ENCODE measurements at places on chromosomes 2 and 18.

- no peaks in the 10 kb centered on the region for H3K36me3 ChIP-seq
- peaks cover 8% of the 10 kb centered on the region for H3K4me1 ChIP-seq
- no peak overlapping the region for H3K27ac ChIP-seq
Observed at GRCh38 chr2:65377556-65378192, 54.7 kb downstream of the SPRED2 start.

- no peak overlapping the region for H3K27ac ChIP-seq
- no peaks in the 10 kb centered on the region for H3K4me1 ChIP-seq
- DNase-seq: no peak
- H3K36me3 ChIP-seq: no peaks in the 10 kb centered on the region
- no peaks in the 10 kb centered on the region for H3K27me3 ChIP-seq
- H3K4me3 ChIP-seq: no peak overlapping the region
Observed at GRCh38 chr2:157809212-157809611, 66.9 kb downstream of the ACVR1 start.

DNA sequence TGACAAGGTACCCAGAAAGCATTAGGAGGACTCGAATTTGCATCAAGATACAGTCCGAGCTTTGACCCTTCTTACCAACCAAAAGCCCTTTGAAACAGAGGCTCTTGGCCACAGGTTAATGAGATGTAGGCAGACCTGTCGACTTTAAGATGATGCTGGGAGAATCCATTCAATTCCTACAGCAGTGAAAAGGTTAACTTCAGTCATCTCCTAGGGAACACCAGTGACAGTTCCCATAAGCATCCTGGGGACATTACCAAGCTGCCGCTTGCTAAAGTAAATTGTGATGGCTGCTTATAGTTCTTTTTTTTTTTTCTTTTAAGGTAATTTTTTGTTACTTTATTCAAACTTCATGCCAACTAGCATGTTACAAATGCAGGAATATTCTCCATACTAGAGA, 379.3 kb downstream of the SOX11 start:
- no peak overlapping the region for H3K27ac ChIP-seq
- no peak overlapping the region for H3K4me3 ChIP-seq
- no peaks in the 10 kb centered on the region for H3K27me3 ChIP-seq
- H3K36me3 ChIP-seq: no peaks in the 10 kb centered on the region
- DNase-seq: no peak

DNA sequence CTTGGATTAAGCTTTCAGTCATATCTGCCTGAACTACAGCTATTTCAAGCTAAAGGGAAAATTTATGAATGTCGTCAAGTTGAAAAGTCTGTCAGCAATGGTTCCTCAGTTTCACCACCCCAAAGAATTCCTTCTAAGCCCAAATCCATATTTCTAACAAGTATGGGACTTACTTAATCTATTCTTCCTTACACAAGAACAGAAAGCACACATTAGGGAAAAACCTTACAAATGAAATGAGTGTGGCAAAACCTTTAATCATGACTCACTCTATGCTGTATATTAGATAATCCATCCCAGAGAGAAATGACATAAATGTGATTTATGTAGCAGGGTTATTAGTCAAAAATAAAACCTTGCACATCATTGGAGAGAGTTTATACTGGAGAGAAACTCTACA, 78.9 kb downstream of the RAB31 start:
- DNase-seq: no peak
- H3K4me3 ChIP-seq: no peak overlapping the region
- no peaks in the 10 kb centered on the region for H3K4me1 ChIP-seq
- no peaks in the 10 kb centered on the region for H3K36me3 ChIP-seq
- H3K27me3 ChIP-seq: peaks cover 30% of the 10 kb centered on the region
- no peak overlapping the region for H3K27ac ChIP-seq

GRCh38 chr2:51789918-51790317, 758.0 kb upstream of the NRXN1 start:
- no peak overlapping the region for H3K4me3 ChIP-seq
- H3K36me3 ChIP-seq: no peaks in the 10 kb centered on the region
- no peaks in the 10 kb centered on the region for H3K4me1 ChIP-seq
- H3K27me3 ChIP-seq: no peaks in the 10 kb centered on the region
- no peak for DNase-seq
- no peak overlapping the region for H3K27ac ChIP-seq

GRCh38 chr18:29383311-29384273, 1206.7 kb upstream of the CDH2 start:
- DNase-seq: no peak
- no peaks in the 10 kb centered on the region for H3K36me3 ChIP-seq
- H3K4me1 ChIP-seq: no peaks in the 10 kb centered on the region
- no peak overlapping the region for H3K4me3 ChIP-seq
- no peaks in the 10 kb centered on the region for H3K27me3 ChIP-seq

DNA sequence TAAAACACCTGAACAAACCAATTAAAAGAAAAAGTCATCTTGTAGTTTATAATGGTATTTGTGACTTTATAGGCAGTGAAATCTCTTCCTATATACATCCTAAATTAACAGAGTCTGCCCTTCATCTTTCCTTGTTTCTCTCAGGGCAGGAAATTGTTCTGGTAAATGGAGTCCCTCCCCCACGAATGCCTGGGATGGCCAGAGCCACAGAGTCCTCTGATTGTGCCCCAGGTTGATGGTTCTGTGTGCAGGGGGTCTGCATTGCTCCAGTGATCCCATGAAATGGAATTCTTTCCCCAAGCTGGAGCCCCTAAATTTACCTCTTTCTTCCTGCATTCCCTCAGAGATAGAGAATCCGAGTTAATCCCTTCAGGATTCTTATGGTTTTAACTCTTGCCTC, 155.5 kb downstream of the MTX2 start:
- H3K36me3 ChIP-seq: no peaks in the 10 kb centered on the region
- no peak for DNase-seq
- no peak overlapping the region for H3K4me3 ChIP-seq
- H3K4me1 ChIP-seq: peaks cover 2% of the 10 kb centered on the region
- H3K27me3 ChIP-seq: peaks cover 57% of the 10 kb centered on the region

DNA sequence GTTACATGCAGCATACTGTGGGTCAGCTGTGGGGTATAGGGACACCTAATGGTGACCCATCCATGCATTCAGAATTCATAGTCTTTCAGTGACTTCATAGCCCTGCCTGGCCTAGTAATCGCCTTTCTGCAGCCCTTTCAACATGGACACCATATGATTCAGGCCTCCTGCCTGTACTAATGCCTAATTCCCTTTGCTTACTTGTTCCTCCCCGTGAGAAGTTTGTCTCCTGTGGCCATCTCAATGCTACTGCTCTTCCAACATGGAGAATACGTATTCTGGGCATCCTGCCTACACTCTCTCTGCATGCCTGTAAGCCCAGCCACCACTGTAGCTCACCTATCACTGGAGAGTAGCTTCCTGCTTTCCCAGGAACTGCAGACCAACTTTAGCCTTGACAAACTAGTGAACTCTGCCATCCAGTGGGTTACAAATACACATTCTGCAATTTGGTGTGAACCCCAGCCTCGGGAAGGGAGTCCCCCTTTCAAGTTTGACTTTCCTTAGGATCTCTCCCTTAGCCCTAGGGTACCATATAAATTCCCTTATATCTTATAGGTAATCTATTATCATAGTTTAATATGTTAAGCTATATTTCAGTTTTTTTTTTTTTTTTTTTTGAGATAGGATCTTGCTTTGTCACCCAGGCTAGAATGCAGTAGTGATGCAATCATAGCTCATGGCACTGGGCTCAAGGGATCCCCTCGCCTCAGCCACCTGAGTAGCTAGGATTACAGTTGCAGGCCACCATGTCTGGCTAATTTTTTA, 22.3 kb downstream of the M1AP start:
- peaks cover 5% of the 10 kb centered on the region for H3K27me3 ChIP-seq
- H3K36me3 ChIP-seq: no peaks in the 10 kb centered on the region
- no peak overlapping the region for H3K4me3 ChIP-seq
- H3K27ac ChIP-seq: no peak overlapping the region
- no peak for DNase-seq
- no peaks in the 10 kb centered on the region for H3K4me1 ChIP-seq

DNA sequence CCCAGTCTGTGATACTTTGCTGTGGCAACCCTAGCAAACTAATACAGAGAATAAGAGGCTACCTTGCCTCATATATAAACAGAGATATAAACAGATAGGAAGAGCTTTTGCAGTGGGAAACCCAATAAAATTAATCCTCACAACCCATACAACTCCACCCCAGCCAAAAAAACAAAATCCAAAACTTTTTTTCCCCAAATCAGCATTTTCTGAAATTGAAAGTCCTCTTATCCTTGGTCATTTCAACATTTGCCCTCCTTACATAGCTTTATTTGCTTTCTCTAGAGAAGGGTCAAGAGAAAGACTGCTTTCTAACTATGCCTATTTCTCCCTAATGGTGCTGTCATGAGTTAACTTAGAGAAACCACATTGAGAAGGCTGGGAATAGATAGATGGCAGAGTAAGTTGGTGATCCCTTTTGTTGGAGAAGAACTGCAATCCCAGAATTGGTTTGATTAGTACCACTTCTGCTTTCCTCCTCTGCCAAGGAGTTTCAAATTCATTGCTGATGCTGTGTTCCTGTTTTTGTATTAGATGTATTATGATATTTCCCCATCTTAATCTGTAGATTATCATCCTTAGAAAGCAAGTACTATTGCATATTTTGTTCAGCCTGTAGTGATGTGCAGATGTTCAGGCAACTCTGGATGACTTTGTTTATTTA, 76.5 kb upstream of the B3GNT2 start:
- no peak for DNase-seq
- H3K36me3 ChIP-seq: no peaks in the 10 kb centered on the region
- no peak overlapping the region for H3K4me3 ChIP-seq
- H3K27me3 ChIP-seq: no peaks in the 10 kb centered on the region
- H3K4me1 ChIP-seq: peaks cover 22% of the 10 kb centered on the region

GRCh38 chr2:72745679-72746368, 80.0 kb downstream of the EXOC6B start:
- H3K4me3 ChIP-seq: no peak overlapping the region
- no peaks in the 10 kb centered on the region for H3K27me3 ChIP-seq
- H3K27ac ChIP-seq: no peak overlapping the region
- no peak for DNase-seq
- H3K36me3 ChIP-seq: no peaks in the 10 kb centered on the region

DNA sequence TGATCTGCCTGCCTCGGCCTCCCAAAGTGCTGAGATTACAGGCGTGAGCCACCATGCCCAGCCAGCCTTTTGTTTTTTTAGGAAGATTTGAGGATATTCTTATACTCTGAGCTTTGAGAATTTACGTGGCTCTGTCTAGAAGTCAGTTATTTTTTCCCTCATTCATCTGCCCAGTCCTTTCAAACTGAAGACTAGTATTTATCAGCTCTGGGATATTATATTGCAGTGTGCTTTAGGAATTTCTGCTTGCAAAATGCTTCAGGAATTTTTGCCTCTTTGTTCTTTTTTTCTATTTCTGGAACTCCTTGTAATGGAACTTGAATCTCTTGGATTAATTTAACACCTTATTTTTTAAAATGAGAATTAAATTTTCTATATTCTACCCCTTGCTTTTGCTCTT, 22.6 kb downstream of the ACSL3 start:
- peaks cover 12% of the 10 kb centered on the region for H3K36me3 ChIP-seq
- no peak for DNase-seq
- H3K4me3 ChIP-seq: no peak overlapping the region
- peaks cover 39% of the 10 kb centered on the region for H3K4me1 ChIP-seq
- no peaks in the 10 kb centered on the region for H3K27me3 ChIP-seq

- H3K36me3 ChIP-seq: no peaks in the 10 kb centered on the region
- no peaks in the 10 kb centered on the region for H3K4me1 ChIP-seq
- H3K27ac ChIP-seq: no peak overlapping the region
- H3K4me3 ChIP-seq: no peak overlapping the region
Observed at GRCh38 chr2:12091201-12091806, 344.9 kb downstream of the LPIN1 start.

DNA sequence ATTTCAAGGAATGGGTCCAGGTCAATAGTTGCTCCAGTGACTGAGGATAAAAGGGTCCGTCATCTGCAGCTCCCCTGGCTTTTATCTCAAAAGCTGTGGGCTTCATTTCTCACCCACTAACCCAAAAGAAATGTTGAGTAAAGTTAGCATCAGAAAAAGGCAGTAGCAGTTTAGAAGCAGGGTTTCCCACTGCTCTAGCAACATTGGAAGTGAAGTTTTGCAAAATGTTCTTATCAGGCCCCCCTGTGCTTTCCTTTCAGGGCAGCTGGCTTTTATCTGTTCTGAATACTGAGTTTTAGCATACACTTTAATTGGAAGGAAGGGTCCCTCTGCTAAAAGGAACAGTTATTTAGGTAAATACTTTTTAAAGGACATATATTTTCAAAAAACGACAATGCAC, 296.2 kb upstream of the RAB12 start:
- no peak overlapping the region for H3K4me3 ChIP-seq
- H3K4me1 ChIP-seq: no peaks in the 10 kb centered on the region
- H3K36me3 ChIP-seq: peaks cover 2% of the 10 kb centered on the region
- no peak for DNase-seq
- no peak overlapping the region for H3K27ac ChIP-seq

DNA sequence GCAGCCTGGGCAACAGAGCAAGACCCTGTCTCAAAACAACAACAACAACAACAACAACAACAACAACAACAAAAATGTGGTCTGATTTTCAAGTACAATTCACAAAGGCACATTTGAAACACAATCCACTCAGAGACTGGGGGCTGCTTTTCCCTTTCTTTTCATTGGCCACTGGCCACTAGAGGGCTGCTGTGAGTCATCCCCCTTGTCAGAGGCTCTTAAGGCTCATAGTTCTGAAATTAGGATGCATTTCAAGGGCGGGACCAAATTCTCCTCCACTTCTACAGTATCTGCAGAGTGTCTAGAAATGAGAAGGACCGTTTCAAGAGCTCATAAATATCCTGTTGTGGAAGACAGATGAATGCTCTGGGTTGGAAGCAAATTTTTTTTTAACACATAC, 285.4 kb downstream of the NRXN1 start:
- DNase-seq: no peak
- H3K27ac ChIP-seq: no peak overlapping the region
- H3K4me3 ChIP-seq: no peak overlapping the region
- no peaks in the 10 kb centered on the region for H3K27me3 ChIP-seq
- no peaks in the 10 kb centered on the region for H3K4me1 ChIP-seq
- no peaks in the 10 kb centered on the region for H3K36me3 ChIP-seq

- no peaks in the 10 kb centered on the region for H3K36me3 ChIP-seq
- H3K27me3 ChIP-seq: no peaks in the 10 kb centered on the region
- DNase-seq: no peak
- no peak overlapping the region for H3K27ac ChIP-seq
- no peak overlapping the region for H3K4me3 ChIP-seq
Observed at GRCh38 chr2:80700961-80701360, 396.4 kb upstream of the LRRTM1 start.

DNA sequence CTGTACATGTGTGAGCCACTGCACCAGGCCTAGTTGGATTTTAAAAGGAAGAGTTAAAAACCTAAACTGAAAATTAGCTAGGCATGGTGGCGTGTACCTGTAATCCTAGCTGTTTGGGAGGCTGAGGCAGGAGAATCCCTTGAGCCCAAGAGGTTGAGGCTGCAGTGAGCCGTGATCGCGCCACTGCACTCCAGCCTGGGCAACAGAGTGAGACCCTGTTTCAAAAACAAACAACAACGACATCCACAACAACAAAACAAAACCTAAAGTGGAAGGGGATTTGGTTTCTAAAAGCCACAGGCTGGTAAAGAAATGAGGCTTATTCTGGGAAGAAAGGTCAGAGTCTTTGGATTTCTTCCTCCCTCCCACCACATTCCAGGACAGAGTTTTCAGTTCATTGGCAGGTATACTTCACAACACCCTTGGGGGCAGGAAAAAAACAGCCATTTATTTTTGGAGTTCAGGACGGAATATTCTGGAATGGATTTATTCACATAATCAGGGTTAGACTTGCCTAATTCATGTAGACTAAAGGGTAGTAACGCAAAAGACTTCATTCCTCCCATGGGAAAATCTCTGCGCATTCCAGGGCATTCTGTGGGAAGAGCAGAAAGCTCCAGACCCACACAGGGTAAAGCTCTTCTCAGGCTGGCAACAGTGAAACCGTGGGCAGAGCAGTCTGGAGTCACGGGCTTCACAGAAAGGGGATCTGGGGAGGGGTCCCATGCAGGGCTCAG, 34.9 kb downstream of the TEX44 start:
- DNase-seq: no peak
- H3K27ac ChIP-seq: peak overlapping the region; percentile 57
- H3K4me3 ChIP-seq: no peak overlapping the region
- H3K36me3 ChIP-seq: peaks cover 6% of the 10 kb centered on the region
- peaks cover 3% of the 10 kb centered on the region for H3K4me1 ChIP-seq
